ENCODE measurements at places on chromosomes 7 and 10. TPM values are rescaled to one million over a fixed set of nuclear protein-coding genes. Genes with fewer than 3 reads are reported as not detected.

GRCh38 chr7:72919256-72919775, 5.6 kb upstream of the POM121 start:
- peak overlapping the region; percentile 17 for H3K27ac ChIP-seq
- peaks cover 8% of the 10 kb centered on the region for H3K36me3 ChIP-seq
- DNase-seq = peak; percentile 33
- H3K4me3 ChIP-seq = no peak overlapping the region
- no peaks in the 10 kb centered on the region for H3K27me3 ChIP-seq

DNA sequence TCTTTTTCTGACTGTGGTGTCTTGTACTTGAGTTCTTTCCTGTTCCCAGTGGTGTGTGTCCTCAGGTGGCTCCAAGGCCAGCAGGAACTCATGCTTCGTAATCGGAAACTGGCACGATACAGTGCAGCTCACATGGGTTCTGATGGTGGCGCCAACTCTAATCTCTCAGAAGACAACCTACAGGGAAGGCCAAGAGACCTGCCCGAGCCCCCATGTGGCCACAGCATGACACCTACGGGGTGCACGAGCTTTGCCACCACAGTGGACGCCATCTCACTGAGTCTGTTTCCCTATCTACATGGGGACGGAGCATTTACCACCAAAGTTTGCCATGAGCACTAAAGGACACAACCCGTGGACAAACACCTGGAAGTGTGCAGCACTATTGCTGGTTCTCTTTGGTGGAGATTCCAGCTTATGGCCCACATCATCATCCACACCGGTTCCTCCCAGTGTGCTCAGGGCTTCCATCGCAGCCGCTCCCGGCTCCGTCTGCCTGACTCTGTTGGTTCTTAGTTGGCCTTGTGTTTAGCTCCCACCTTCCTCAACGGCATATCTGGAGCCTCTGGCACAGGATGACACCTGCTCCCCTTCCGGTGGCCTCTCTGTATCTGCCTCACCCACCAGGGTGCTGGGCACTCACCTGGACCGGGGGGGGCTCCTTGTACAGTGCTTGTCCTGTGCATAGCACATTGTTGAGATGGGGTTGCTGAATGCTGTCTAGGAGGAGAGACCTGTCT, 586.6 kb upstream of the MKI67 start:
- no peak for DNase-seq
- H3K27me3 ChIP-seq = no peaks in the 10 kb centered on the region

- no peak overlapping the region for H3K27ac ChIP-seq
- H3K36me3 ChIP-seq = no peaks in the 10 kb centered on the region
- DNase-seq = peak; percentile 86
- H3K4me3 ChIP-seq = no peak overlapping the region
- no peaks in the 10 kb centered on the region for H3K27me3 ChIP-seq
These were observed 34.4 kb upstream of the SLF2 start for GRCh38 chr10:100878291-100878910.

The IGFBP1 gene
- total RNA-seq = 1.3 TPM

- no peak for DNase-seq
- H3K36me3 ChIP-seq = no peaks in the 10 kb centered on the region
- H3K27me3 ChIP-seq = no peaks in the 10 kb centered on the region
- H3K4me1 ChIP-seq = peaks cover 31% of the 10 kb centered on the region
- no peak overlapping the region for H3K27ac ChIP-seq
- no peak overlapping the region for H3K4me3 ChIP-seq
These were observed 72.4 kb downstream of the DNAJB6 start for GRCh38 chr7:157409149-157409752.
